Omental fat pad (tissue), 4 donors: ENCODE measurements at places on chromosomes 12 and 14.
A peak's percentile ranks its signal among the peaks of the same experiment; 100 is the strongest.

- DNase-seq, result no peak
Measured at GRCh38 chr14:103164006-103164405, 40.7 kb downstream of the TNFAIP2 start.

DNA sequence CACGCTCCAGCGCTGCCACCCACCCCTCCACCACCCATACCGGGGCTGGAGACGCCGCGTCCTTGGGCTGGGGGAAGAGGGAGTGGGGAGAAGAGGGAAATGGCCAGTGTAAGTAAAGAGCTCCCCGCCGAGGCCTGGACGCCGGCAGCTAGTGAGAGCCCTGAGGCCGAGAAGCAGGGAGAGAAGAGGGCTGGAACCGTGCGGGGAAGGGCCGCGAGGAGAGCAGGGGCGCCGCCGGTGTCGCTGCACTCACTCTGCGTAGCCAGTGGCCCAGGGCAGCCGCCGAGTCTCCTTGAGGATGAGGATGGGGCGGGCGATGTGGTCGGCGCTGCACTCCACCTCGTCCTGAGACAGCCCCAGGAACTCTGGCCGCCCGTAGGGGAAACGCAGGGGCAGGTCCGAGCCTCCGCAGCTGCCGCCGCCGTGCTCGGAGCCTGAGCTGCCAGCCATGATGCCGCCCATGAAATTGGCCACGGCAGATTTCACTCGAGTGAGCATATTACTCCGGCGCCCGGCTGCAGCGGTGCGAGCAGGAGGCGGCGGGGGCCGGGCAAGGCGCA is 631 bp downstream of the PPM1H start:
- no peak for DNase-seq

DNA sequence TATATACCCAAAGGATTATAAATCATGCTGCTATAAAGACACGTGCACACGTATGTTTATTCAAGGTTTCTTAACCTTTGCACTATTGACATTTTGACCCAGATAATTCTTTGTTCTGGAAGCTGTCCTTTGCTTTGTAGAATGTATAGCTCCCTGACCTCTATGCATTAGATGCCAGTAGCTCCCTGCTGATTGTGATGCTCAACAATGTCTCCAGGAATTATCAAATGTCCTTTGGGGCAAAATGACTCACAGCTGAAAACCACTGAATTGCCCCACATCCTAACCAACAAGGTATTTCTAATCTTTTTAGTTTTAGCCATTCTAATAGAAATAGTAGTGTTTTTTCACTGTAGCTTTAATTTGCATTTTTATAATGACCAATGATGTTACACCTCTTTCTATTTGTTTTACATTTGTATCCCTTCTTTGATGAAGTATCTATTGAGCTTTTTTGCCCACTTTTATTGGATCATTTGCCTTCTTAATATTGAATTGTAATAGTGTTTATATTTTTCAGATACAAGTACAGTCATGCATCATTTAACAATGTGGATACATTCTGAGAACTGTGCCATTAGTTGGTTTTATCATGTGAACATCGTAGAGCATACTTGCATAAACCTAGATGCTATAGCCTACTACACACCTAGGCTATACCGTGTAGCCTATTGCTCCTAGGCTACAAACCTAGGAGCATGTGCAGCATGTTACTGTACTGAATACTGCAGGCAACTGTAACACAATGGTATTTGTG is 10.4 kb upstream of the NOPCHAP1 start:
- no peak for DNase-seq

DNA sequence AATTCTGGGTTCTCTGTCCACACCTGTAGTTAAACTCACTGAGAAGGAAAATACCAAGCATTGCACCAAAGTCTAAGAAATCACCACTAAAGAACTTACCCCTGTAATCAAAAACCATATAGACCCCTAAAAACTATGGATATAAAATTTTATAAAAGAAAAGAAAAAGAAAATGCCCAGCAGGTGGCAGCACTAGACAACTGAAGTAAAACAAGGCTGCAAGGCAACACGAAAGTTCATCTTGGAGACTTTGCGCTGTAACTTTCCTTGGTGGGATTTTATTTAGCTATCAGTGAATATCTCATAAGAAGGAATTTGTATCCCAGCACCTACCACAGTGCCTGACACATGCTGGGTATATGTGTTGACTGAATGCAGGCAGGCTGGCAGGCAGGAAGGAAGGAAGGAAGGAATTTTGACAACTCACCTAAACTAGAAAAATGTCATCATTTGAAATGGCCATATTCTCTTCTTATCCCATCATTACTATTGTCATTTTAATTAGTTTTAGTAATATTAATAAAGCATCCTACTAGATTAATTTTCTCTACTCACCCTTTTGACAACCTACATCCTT is 68.2 kb upstream of the ETV6 start:
- peak; percentile 66 for DNase-seq

DNA sequence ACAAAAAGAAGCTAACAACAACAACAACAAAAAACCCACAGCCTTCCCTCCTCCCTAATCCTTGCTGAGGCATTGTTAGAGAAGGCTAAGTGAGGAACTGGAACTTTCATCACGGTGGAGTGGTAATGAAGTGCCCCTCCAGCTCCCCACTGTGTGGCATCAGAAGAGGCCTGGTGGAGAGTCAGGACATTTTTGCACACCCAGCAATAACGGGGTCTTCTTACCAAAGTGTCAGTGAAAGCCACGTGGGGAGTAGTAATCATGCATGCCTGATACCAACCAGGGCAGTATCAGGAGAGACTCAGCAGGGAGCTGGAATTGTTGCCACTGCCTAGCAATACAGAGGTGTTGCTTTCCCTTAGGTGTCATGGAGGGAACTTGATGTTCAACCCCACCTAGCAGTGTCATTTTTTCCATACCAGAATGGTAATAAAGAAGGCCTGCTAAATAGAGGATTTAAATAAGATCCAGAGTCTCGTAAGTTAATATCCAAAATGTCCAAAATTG is 299.7 kb upstream of the RGS6 start:
- DNase-seq, result no peak

GRCh38 chr12:88638966-88639760 is 58.9 kb upstream of the KITLG start:
- DNase-seq, result no peak

DNA sequence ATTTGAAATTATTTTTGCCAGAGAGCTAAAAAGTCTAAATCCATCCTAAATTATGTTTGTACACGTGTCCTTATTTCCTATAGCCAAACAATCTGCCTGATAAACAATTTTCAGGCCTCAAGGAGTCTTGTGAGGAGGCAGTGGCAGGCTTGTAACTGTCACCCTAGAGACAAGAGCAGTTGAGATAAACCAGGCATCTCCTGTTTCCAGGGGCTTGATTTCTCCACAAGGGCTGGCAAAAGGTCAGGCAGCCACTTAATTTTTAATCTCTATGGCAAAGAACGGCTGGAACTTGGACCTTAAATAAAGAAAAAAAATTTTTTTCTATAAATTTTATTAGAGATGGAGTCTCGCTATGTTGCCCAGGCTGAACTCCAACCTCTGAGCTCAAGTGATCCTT is 15.5 kb downstream of the PKP2 start:
- DNase-seq, result no peak

- DNase-seq, result no peak
Measured at GRCh38 chr14:69091695-69092094, 61.2 kb downstream of the DCAF5 start.

- no peak for DNase-seq
Measured at GRCh38 chr12:102680304-102680703, 199.9 kb upstream of the IGF1 start.
